Stimulated activated memory B cell treated with anti-CD40 and anti-IgM and Interleukin-4, amounts not matched to agents 10 μg/mL and 1 μg/mL and 100 μg/mL, for 72 hours (primary cell): ENCODE measurements at places on chromosomes 4 and X.

DNA sequence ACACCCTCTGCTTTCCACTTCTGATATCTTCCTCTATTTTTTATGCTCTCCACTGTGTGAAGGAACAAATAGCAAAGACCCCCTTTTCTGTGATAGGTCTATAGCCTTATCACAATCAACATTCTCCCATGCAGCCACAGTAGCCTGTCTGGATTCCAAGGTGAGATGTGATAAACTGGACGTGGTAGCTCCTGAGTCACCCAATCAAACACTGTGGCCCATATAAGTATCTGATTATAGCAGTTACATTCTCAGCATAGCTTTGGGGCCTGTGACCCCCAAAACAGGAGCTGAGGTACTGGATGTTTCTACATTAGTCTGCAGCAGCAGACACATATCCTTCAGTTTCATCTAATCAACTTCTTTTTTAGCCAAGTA, 172.7 kb upstream of the IGFBP7 start:
- no peak for ATAC-seq

DNA sequence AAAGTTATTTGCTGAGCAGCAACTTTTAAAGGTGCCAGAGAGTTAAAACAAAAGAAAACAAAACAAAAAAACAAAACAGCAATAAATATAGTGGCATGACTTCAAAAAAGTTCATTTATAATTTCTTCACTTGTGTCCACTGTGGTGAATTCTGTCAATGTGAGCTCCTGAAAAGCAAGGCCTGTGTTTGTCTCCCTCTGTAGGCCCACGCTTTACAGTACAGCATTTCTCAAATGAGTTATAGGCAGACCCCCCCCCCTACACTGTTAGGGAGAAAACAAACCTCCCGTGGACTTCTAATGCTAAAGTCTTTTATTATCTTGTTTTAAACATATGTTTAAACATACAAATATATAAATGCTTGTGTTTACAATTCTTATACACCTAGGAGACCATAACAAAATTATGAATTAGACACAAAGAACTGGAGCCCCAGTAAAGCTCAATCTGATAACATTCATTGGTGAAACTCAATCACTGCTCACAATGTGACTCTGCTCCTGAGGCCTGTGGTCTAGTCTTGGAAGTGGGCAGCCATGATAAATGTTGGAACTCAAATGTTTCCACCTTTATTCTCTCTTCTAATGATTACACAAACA, 47.0 kb upstream of the SCOC start:
- ATAC-seq, result no peak

DNA sequence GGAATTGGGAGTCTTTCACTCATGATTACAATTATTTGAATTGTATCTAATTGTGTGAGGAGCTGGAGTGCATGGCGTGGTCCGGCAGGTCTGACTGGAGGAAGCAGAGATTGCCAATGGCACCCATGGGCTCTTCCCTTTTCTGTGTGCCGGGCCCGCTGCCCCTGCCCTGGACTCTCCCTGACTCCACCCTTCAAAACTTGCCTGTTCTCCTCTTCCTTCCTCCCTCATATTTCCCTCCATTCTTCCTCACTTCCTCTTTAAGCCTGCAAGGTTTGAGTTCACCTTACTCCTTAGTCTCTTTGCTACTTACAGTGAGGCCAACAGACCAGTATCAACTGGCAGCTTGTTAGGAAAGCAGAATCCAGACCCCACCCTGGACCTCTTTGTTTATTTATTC, 6.5 kb upstream of the STBD1 start:
- ATAC-seq, result no peak

DNA sequence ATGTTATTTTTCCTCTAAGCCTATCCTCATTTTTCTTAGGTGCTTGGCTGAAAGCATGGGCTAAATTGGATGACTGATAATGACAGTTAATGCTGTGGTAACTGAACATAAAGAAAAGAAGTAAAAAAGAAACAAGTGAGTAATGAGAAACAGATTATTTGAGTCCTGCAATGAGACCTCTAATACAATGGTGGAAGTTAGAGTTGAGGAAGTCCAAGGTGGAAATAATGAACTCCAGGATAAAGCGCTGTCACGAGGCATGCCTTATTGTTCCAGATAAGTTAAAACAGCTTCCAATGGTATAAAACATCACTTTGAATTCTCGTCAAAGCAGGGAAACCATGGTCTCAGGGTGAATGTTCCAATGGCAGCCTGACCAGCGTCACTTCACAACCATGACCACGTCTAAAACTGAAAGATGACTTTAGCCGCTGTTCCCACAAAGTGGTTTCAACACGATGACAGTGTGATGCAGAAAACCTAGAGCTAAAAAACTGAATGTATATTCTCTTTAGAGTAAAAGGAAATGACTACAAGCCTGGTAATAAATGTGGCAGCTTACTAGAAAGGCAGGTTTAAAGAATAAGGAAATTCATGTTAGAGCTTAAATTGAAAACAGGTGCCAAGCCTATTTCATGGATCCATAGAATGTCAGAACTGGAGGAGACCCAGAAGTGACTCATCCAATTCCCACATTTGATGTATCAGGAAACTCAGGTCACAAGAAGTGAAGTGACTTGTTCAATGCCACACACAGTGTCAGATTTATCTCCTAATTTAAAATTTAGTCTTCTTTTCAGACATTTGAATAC, 202.6 kb upstream of the GYPA start:
- ATAC-seq, result no peak

- no peak for ATAC-seq
Measured at GRCh38 chr4:36333303-36333877, 52.0 kb downstream of the DTHD1 start.

GRCh38 chr4:1778642-1779392, 14.3 kb upstream of the FGFR3 start:
- no peak for ATAC-seq

GRCh38 chr4:80125252-80126177, 52.5 kb upstream of the ANTXR2 start:
- peak; percentile 68 for ATAC-seq

GRCh38 chrX:51892921-51893745, at the start of gene MAGED1:
Gene MAGED1 (plus strand): TSS chrX:51893623. CDS start chrX:51894305, 682 bp downstream.
- peak; percentile 94 for ATAC-seq

DNA sequence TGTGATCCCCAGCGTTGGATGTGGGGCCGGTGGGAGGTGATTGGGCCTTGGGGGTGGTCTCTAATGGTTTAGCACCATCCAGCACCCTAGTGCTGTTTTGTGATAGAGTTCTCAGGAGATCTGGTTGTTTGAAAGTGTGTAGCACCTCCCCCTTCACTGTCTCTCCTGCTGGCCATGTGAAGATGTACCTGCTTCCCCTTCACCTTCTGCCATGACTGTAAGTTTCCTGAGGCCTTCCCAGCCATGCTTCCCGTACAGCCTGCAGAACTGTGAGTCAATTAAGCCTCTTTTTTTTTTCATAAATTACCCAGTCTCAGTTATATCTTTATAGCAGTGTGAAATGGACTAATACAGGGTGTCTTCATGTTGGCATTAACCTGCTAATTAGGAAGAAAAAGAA, 19.3 kb upstream of the TBC1D14 start:
- no peak for ATAC-seq

DNA sequence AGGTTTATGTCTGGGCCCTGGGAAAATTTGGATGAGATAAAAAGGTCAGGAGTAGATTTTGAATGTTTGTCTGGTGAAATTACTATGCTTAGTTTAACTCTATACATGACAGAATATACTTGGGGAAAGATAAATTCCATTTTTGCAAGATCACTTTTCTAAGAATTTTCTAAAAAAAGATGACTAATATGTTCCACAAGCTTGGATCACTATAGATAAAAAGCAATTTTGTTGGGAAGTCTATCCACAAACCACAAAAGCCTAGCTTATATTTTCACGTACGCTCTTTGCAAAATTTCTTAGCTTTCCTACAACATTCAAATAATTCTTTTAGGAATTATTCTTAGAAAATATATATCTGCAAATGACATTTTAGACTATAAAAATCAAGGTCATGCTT, 20.6 kb upstream of the COQ2 start:
- no peak for ATAC-seq

- ATAC-seq, result no peak
Measured at GRCh38 chr4:141102367-141102766, 30.9 kb downstream of the RNF150 start.
